ENCODE measurements at places on chromosomes 16 and 17.

DNA sequence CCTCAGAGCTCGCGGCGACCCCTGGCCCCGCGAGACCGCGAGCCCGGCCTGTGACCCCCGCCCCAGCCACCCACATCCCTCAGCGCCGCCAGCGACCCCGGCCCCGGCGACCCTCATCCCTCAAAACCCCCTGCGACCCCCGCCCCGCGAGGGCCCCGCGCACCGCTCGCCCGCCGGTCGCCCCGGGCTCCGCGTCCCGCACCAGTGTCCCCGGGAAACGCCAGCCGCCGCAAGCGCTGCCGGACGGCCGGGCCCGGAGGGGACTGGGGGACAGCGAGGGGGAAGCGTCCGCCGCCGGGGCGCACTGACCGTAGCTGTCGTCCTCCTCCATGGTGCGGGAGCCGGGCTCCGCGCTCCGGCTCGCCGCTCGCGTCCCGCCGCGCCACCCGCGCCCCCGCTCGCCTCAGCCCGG is at the start of gene CYTH1:
CYTH1 (minus strand) TSS at position 381 of the 412 bp plus-strand sequence; CDS start at position 331, 50 bp downstream.
- DNase-seq, result no peak

GRCh38 chr17:37756051-37756450 is 11.2 kb upstream of the HNF1B start:
- DNase-seq, result no peak

- DNase-seq, result no peak
Observed at GRCh38 chr16:83674931-83675535, 132.7 kb upstream of the HSBP1 start.

GRCh38 chr17:81335773-81336157 is 40.7 kb upstream of the SLC38A10 start:
- DNase-seq, result no peak

DNA sequence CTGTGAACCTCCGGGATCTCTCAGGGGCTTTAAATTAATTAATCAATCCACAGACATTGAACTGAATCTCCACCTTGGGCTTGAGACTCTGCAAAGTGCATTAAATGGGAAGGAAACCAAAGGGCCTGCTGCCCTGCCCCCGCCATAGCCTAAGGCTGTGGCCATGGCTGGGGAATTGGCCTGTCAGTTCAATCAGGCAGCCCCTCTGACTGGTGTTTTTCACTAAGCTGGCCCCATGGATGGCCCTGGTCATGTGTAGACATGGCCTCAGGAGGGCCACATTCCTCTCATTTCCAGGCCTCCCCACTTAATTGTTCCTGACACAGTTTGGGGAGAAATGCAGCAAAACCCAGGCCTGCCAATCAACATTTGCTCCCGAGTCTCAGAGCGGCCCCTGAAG is 499.8 kb downstream of the WWOX start:
- no peak for DNase-seq
